Epithelial cell of esophagus (primary cell): ENCODE measurements at places on chromosomes 6 and 20.

GRCh38 chr6:10151144-10151915 is 263.5 kb downstream of the TFAP2A start:
- peak; percentile 38 for DNase-seq

GRCh38 chr6:3690506-3690905 is 61.0 kb downstream of the PXDC1 start:
- DNase-seq = no peak

- peak; percentile 25 for DNase-seq
These were observed 18.8 kb downstream of the ZFAND3 start for GRCh38 chr6:37838219-37838921.

GRCh38 chr6:3542032-3542640 is 85.3 kb upstream of the SLC22A23 start:
- DNase-seq = peak; percentile 26
